NK-92 treated with Interleukin-12 subunit alpha and Interleukin-12 subunit beta, amount 100 ng/mL, for 24 hours (cell line): ENCODE measurements at places on chromosomes 4 and X.

DNA sequence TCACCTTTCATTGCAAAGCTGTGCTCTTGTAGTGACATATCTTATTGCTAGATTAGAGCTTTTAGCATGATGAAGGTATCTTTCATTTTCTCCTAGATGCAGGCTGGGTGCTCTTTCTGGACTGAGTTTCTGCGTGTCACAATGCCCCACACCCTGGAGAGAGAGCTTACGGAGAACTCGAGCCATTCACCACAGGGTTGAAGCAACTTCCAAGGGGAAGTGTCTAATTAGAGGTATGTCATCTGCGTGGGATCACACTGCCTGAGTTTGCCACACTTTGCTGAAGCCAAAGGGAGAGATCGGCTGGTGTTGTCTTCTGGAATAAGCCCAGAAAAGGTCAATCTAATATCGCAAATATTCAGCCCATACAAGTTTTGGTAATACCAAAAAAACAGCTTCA, 179.3 kb upstream of the MBNL3 start:
- DNase-seq = no peak

GRCh38 chr4:21083413-21083812, 383.2 kb downstream of the PACRGL start:
- DNase-seq = no peak

DNA sequence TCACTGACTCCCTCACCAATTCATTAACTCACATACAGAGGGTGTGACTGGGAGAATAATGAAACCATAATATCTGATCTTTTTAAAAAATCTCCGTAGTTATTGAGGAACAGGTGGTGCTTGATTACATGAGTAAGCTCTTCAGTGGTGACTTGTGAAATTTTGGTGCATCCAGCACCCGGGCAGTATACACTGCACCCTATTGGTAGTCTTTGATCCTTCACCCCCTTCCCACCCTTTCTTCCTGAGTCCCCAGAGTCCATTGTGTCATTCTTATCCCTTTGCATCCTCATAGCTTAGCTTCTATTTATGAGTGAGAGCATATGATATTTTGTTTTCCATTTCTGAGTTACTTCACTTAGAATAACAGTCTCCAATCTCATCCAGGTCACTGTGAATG, 1143.8 kb downstream of the PCDH19 start:
- no peak for DNase-seq

GRCh38 chr4:11197631-11198341, 230.9 kb downstream of the HS3ST1 start:
- DNase-seq = no peak

DNA sequence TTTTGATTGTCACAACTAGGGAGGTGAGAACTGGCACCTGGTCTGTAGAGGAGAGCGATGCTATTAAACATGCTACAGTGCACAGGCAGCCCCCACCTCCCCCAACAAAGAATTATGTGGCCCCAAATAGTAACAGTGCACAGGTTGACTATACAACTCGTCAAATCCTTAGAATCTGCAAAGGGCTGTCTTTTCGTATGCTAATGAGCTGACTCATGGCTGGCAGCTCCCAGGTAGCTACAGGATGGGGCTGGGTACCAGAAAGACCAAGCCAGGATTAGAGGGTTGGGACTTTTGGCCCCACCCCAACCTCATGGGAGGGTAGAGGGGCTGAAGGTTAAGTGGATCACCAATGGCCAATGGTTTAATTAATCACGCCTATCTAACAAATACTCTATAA, 104.7 kb upstream of the SORBS2 start:
- DNase-seq = no peak

DNA sequence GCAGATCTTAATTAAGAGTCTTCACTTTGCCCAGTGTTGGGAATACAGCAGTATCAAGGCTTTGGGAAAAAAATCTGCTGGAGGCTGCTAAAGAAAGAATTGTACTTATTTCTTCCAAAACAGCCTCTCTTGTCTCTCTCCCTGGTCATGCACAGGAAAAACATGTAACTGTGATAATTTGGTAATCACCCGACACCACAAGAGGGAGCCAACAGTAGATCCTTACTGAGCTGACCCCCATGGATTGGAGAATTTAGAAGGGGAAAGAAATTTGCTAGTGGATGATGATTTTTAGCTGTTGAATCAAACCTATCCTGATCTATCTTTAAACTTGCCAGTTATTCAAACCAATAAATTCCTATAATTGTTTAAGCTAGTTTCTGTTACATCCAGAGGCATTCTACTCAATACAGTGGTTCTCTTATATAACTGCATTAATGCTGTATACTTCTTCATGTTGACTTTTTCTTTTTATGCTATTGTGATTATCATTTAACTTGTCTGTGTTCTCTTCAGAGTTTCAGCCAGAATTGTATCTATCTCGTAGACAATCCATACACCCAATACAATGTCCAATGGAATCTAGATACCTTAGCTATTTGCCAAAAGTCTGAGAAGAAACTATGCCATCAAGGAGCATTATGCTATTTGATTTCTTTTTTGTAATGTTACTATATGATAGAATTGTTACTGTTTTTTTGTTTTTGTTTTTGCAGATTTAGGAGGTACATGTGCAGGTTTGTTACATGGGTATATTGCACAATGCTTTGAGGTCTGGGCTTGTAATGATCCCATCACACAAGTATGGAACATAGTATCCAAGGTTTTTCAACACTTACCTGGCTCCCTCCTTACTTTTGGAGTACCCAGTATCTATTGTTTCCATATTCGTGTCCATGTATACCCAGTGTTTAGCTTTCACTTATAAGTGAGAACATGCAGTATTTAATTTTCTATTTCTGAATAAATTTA, 31.3 kb upstream of the ARHGEF38 start:
- no peak for DNase-seq

GRCh38 chr4:6916587-6917460, 7.2 kb downstream of the TBC1D14 start:
- DNase-seq = no peak

DNA sequence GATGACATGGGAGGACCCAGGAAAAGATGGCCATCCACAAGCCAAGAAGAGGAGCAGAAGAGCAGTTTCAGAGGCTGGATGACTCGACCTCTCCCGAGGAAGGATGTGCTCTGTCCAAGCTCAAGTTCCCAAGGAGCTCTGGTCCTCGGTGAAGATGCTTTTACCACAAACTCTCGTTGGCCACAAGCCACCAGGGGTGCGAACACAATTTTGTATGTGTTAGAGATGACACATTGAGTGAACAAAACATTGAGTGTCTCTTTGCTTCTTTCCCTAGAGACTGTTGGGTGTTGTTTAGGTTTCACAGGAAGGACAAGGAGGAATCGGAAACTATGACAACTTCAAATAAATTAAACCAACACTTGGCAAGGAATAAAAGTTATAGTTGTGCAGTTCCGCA, 26.3 kb downstream of the FGFBP1 start:
- no peak for DNase-seq

DNA sequence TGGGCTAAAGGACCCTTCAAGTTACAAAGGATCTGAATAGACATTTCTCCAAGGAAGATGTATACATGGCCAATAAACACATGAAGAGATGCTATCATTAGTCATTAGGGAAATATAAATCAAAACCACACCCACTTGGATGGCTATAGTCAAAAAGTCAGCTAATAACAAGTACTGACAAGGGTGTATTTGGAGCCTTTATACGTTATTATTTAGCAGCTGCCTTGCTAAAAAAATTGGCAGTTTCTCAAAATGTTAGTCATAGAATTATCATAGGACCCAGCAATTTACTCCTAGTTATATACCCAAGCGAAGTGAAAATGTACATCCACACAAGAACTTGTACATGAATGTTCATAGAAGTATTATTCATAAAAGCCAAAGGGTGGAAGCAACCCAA, 112.7 kb upstream of the DUSP21 start:
- no peak for DNase-seq

GRCh38 chr4:85777908-85778631, 303.1 kb downstream of the ARHGAP24 start:
- no peak for DNase-seq

GRCh38 chr4:155667222-155667567, 547 bp downstream of the GUCY1A1 start:
- DNase-seq = no peak

DNA sequence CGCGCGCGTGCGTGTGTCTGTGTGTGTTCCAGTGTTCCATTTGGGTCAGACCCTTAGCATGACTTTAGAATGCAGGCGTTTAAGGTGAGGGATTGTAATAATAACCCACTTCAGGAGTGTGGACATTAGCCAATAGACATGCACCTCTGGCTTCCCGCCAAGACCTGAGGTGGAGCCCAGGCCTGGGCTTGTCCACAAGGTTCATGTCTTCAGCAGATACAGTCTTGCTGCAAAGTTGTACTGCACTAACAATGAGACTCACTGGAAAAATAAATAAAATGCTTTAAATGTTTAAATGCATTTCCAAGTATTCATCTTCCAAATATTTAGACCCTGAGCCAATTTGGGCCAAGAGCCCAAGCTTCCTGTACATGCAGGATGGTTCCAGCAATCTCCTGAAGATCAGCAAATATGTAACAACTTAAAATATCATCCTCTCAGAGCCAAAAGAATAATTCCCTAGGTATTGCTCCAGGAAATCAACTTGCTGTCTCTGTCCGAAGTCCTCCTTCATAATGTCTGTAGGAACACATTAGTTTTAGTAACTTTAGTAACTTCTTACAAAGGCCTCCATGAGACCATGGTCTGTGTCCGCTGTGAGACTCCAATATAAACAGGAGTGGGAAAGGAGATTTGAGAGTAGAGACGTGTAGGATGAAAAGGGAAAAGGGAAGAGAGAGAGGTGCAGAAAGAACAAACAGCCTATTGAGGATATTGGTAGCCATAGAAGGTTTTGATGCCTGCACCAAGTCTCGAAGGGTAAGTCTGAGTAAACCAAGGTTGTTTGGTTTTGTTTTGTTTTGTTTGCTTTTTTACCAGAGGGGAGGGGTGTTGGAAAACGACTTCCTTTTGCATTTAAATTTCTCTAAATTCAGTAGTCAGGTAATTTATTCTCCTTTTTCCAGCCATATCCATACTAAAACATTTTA, 98.5 kb upstream of the KLF3 start:
- no peak for DNase-seq

- DNase-seq = no peak
These were observed 246.0 kb upstream of the HHIP start for GRCh38 chr4:144399927-144400326.

DNA sequence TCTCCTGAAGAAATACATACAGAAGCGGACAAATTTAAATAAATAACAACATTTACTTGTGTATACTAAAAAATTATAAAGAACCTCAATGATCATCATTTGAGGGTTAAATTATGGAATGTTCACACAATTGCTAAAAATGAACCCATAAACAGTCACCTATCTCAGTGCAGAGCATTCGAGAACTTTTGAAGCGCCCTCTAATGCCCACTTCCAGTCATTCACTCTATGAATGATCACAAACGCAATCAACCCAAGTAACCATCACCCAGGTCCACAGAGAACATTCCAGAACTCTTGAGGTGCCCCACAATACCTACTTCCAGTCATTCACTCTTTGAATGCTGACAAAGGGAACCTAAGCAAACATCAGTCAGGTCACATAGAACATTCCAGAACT, 103.5 kb upstream of the PLAC1 start:
- DNase-seq = no peak

DNA sequence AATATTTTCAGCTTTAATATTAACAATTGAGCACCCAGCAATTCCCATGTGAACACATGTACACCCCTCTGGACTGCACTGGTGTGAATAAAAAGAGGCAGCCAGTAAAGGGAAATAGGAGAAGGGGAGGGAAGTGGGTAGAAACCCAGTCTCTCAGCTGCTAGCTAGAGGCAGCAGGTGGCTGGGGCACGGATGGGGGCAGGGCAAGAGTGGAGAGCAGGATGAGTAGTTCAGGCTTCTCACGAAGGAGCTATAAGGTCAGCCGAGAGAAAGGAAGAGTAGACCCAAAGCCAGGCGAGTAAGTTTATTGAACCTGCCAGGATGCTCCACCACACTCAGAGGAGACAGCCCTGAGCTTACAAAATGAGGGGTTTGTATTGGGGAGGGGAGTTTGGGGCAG, 184.8 kb upstream of the MTMR8 start:
- no peak for DNase-seq
